ENCODE measurements at places on chromosomes 6 and 20. TPM values are rescaled to one million over a fixed set of nuclear protein-coding genes. Genes with fewer than 3 reads are reported as not detected.
A peak's percentile ranks its signal among the peaks of the same experiment; 100 is the strongest.

CCM2L gene
- total RNA-seq: not detected

PHACTR3 gene
- total RNA-seq: 0.49 TPM

FOXA2 gene
- not detected for total RNA-seq

GLYATL3 gene
- not detected for total RNA-seq

C20orf204 gene
- total RNA-seq: 5.0 TPM

GRCh38 chr6:28134015-28134414 is 7.7 kb upstream of the ZKSCAN8 start:
- no peak for DNase-seq
- H3K27ac ChIP-seq: peak overlapping the region; percentile 29
- H3K36me3 ChIP-seq: no peaks in the 10 kb centered on the region
- no peak overlapping the region for H3K4me3 ChIP-seq
- peaks cover 11% of the 10 kb centered on the region for H3K4me1 ChIP-seq

- H3K36me3 ChIP-seq: no peaks in the 10 kb centered on the region
- no peaks in the 10 kb centered on the region for H3K4me1 ChIP-seq
- DNase-seq: no peak
- H3K4me3 ChIP-seq: no peak overlapping the region
- no peak overlapping the region for H3K27ac ChIP-seq
These were observed 269.5 kb downstream of the PLCB1 start for GRCh38 chr20:8401556-8401955.

- H3K27me3 ChIP-seq: no peaks in the 10 kb centered on the region
- H3K36me3 ChIP-seq: no peaks in the 10 kb centered on the region
- no peaks in the 10 kb centered on the region for H3K4me1 ChIP-seq
- DNase-seq: no peak
- no peak overlapping the region for H3K4me3 ChIP-seq
These were observed 23.8 kb upstream of the FAM217A start for GRCh38 chr6:4102687-4103244.

DNA sequence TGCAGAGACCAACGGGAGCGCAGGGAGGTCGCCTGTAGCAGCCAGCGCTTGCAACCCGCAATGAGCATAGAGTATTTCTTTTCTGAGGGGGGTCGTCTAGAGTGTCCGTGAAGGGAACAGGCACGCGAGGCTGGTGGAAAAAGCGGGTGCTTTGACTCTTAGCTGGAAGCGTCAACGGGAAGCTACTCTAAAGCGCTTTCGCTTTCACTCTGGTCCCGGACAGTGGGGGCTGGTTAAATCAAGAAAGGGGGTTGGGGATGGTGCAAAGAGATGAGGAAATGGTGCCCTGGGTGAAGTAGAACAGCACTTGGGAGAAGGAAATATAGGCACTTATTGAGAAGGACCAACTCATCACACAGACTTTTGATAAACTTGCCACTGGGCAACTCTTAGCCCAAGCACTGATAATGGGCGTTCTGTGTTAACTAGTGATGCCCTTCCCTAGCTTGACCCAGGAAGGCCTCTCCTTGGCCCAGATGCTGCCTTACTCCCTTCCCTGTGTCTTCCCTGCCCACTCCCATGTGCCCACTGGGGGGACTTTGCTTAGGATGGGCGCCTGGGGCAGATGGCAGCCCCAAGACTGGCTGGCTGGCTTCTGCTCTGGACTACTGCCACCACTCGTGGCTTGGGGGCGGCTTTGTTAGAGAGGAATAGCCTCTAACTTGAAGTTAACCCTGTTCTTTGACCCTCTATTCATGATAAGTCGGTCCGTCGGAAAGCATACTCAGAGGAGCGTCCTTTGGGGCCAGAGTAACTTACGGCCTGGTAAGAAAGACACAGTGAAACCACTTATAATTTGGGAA is 585 bp downstream of the PSMB9 start:
- peak overlapping the region; percentile 91 for H3K4me3 ChIP-seq
- no peaks in the 10 kb centered on the region for H3K27me3 ChIP-seq
- peak; percentile 50 for DNase-seq
- peaks cover 51% of the 10 kb centered on the region for H3K4me1 ChIP-seq
- peaks cover 72% of the 10 kb centered on the region for H3K36me3 ChIP-seq

GRCh38 chr6:152068622-152069261 is 261.3 kb downstream of the ESR1 start:
- H3K4me1 ChIP-seq: no peaks in the 10 kb centered on the region
- H3K27ac ChIP-seq: no peak overlapping the region
- no peaks in the 10 kb centered on the region for H3K27me3 ChIP-seq
- no peak for DNase-seq
- H3K4me3 ChIP-seq: no peak overlapping the region

GRCh38 chr6:1689141-1689540 is 79.4 kb downstream of the FOXC1 start:
- H3K4me1 ChIP-seq: no peaks in the 10 kb centered on the region
- DNase-seq: no peak
- no peaks in the 10 kb centered on the region for H3K27me3 ChIP-seq

DNA sequence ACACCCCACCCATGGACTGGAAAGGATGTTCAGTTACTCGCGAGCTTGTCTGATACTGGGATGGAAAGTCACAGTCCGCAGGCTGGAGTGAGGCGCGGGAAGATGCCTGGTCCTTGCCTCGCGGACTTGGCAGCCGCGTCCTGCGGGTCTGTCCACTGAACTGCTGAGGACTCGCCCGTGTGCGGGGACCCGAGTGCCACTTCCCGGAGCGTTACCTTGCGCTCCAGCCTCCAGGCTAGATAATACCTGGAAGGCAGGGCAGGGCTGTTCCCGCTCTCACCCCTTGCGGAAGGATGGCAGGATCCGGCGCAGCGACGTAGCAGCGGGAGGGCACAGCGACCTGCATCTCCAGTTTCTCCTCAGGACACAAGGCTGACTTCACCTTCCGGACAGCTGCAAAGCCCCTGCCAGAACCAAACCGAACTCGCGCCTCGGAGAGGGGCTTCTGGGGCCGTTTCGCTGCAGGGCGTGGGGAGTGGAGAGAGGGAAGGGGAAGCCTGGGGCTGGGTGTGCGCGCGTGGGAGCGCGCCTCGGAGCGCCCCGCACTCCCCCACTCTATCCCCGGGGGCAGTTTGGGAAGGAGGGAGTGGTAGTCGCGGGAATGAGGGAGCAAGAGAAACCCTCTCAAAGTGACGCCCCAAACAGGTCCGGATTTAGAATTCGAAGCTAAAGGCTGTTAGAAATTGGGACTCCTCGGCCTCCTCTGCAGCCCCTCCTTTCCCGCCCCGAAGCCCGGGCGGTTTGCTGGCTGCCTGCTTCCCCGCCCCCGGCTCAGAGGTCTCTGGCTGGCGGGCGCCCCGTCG is at the start of gene KCNQ5:
Gene KCNQ5, plus strand, starts transcription at position 774 of the 803 bp plus-strand sequence.
- H3K4me3 ChIP-seq: peak within 1 kb of the TSS; percentile 82
- no peaks in the 10 kb centered on the region for H3K27me3 ChIP-seq
- H3K4me1 ChIP-seq: peaks cover 27% of the 10 kb centered on the region
- H3K27ac ChIP-seq: peak within 1 kb of the TSS; percentile 52
- DNase-seq: peak; percentile 23

DNA sequence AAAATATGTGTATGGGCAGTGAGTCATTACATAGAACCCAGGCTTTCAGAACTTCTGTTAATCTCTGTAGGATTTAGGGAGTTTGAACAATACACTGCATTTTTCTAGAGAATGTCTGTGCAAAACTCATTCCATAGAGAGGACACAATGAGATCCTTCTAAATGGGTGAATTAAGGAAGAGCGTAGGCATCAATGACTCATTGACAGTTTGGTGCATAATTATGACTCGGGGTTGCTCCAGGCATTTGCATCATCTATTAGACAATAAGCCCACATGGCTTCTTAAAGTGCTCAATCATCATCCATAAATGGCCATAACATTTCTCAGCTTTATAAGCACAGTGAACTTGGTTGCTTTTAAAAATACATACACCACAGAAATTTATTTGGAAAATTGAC is 625.5 kb downstream of the CDH26 start:
- no peaks in the 10 kb centered on the region for H3K36me3 ChIP-seq
- H3K27ac ChIP-seq: no peak overlapping the region
- H3K4me1 ChIP-seq: no peaks in the 10 kb centered on the region
- DNase-seq: no peak
- H3K4me3 ChIP-seq: no peak overlapping the region

- H3K27ac ChIP-seq: no peak overlapping the region
- no peak for DNase-seq
- no peaks in the 10 kb centered on the region for H3K36me3 ChIP-seq
- H3K4me1 ChIP-seq: peaks cover 16% of the 10 kb centered on the region
- H3K27me3 ChIP-seq: no peaks in the 10 kb centered on the region
These were observed 9.9 kb upstream of the ULBP3 start for GRCh38 chr6:150078788-150079187.

GRCh38 chr6:44646355-44646754 is 258.8 kb downstream of the CDC5L start:
- no peak for DNase-seq
- no peaks in the 10 kb centered on the region for H3K4me1 ChIP-seq
- H3K27me3 ChIP-seq: no peaks in the 10 kb centered on the region
- H3K36me3 ChIP-seq: no peaks in the 10 kb centered on the region
- H3K4me3 ChIP-seq: no peak overlapping the region
